ENCODE measurements at places on chromosomes 7 and 10.

- DNase-seq: no peak
Observed at GRCh38 chr10:19719284-19719683, 96.9 kb upstream of the PLXDC2 start.

DNA sequence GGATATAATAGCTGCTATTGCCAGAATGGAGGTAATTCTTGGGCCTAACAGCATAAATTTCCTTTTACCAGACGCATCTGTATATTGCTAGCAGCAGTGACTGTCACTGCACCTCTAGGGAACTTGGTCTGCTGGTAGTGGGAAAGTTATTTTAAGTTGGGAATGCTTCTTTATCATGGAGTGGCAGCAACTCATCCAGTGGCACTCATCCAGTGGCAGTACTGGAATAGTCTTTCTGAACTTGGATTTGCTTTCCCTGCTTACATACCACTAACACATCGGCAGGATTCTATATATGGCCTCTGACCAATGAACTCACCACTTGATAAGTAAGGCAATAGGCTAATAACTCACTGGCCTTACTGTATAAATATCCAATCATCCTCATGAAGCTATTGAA, 22.0 kb upstream of the ICA1 start:
- DNase-seq: no peak

DNA sequence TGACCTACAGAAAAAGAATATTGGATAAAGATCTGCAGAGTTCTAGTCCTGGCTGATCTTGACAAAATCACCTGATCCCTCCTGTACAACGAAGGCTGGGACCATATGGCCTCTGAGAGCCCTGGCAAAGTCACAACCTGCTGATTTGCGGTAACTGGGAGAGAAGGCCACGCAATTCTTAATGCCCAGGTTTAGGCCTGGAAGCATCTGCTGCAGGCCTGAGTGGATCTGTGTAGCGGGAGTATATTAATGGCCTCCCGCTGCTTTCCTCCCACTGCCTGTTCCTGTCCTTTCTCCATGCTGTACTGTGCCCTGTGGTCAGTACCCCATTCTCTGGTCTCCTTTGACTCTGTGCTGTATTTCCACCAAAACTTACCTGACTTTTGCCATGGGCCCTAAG, 24.2 kb downstream of the AKR1B1 start:
- DNase-seq: no peak

DNA sequence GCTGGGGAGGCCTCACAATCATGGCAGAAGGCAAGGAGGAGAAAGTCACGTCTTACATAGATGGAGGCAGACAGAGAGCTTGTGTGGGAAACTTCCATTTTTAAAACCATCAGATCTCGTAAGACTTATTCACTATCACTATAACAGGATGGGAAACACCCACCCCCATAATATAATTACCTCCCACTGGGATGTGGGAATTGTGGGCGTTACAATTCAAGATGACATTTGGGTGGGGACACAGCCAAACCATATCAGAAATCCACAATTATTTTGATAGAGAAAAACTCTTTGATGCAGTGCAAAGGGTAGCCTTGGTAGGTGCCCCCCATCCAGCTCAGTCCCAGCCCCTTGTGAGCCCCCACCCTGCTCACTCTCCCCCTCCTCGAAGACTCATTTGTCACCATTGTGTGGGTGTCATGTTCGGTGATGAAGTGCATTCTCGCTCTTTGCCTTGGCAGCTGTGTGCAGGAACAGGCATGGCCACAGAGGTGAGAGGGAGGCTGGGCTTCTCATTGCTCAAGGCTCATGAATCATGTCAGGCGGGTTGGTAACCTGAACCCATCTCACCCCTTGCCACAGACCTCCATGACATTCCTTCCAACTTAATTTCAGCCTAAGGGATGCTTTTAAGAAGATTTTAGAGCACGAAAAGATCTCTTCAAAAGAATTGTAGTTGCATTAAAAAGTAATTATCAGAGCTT, 75.9 kb downstream of the BUB3 start:
- no peak for DNase-seq

DNA sequence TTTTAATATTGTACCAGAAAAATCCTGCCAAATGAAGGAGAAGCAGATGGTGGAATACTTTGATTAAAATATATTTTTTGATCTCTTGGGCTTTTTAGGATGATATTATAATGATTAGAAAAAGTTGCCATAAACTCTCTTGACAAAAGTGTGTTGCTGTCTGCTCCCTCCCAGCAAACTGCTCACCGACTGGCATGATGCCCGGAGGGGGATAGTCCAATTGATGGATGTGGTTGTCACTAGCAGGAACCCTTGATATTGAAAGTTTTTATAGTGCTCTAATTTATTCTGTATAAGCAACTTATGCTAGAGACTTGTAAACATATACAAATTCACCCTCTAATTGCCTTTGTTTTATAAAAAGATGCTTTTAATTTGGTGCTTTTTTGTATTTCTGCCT, 114.0 kb downstream of the DNAH11 start:
- no peak for DNase-seq

GRCh38 chr7:66768865-66769832, 28.6 kb downstream of the RABGEF1 start:
- DNase-seq: no peak

DNA sequence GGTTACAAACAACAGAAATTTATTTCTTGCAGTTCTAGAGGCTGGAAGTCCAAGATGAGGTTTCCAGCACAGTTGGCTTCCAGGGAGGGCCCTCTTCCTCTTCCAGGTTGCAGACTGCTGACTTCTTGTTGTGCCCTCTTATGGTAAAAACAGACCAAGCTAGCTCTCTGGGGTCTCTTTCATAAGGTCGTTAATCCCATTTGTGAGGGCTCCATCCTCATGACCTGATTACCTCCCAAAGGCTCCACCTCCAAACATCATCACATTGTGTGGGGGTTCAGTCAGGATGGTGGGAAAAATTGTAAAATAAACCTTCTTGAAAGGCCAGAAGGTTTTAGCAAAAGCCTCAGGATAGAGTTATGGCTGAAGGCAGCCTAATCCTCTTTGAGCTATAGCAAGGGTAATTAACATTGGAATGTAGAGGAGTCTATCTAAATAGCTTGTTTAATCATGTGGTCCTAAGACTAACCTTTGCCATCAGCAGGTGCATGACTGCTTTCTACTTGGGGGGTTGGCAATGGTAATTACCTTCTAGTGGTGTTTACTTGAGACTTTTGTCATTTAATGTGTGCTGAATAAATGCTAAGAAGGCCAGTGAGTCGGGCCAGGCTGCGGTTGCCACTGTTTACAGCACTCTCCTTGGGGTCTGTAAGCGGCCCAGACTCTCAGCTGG, 80.8 kb downstream of the PPP1R17 start:
- DNase-seq: no peak

GRCh38 chr7:137731436-137731835, 115.3 kb downstream of the DGKI start:
- no peak for DNase-seq

GRCh38 chr7:47631711-47632110, 49.8 kb upstream of the TNS3 start:
- no peak for DNase-seq

- DNase-seq: no peak
Observed at GRCh38 chr10:106708506-106708905, 456.0 kb downstream of the SORCS1 start.

DNA sequence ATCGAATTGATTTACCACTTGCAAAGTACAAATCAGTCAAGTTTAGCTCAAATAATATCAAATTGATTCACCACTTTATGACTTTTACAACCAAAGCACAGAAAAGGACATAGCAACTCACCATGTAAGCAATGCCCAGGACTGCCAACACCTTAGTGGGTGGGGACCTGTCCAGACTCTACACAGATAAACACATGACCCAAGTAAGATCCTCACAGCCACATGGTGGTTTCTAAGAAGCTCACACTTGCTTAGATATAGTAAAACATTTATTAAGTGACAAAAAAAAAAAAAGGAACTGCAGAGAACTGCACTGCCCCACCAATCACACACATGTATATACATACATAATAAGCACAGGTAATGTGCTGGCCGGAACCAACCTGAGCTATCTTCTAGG, 116.2 kb downstream of the SLC25A13 start:
- DNase-seq: no peak

DNA sequence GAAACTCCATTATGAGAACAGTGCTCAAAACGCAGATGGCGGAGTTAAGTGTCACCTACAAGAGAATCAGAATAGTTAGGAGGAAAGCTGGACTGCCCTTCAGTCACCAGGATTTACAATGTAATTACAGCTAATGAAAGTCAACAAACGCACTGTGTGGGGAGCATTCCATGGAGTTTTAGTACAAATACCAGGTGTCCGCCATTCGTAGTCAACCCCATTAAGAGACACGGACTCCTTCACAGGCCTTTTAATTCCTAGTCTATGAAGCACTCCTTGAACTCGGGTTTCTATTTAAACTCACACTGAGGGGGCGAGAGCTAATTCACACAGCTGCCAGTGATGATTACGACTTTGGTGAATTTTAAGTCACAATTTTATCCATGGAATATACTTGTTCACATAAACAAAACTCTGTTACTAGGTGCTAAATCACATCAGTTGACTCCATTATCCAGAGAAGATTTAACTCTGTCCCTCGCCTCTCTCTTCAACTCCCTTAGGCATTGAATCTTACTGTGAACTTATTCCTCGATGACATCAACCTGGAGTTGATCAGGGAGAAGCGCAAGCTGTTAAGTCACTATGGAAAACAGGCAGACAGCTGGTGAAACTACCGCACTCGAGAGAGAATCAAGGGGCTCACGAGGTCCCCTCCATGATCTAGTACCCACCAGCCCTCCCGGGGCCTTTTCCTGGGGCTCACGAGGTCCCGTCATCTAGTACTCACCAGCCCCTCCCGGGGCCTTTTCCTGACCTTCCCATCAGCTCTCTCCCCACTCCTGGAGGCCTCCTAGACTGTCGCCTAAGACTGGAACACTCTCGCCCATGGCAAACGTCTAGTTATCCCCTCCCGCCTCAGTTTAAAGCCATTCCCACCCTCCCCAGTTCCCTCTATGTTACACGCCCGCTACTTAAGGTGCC, 1.5 kb downstream of the ZFAND2A start:
- DNase-seq: no peak

DNA sequence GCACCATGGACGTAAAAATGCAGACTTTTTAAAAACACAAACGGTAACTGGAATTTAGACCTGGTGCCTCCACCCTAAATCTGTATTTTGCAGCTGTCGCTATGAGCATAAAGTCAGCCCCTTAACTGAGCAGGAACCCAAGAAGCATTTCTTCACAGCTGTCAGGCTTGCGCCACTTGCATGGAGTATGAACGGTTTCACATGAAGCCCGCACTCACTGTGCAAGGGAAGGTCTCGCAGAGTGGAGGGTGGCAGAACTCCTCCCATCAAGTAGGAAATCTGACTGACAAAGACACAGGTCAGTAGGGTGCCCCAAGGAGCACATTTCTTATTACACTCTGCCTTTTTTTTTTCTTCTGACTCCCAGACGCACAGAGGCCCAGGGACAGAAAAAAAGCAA, 58.5 kb downstream of the ELMO1 start:
- no peak for DNase-seq

DNA sequence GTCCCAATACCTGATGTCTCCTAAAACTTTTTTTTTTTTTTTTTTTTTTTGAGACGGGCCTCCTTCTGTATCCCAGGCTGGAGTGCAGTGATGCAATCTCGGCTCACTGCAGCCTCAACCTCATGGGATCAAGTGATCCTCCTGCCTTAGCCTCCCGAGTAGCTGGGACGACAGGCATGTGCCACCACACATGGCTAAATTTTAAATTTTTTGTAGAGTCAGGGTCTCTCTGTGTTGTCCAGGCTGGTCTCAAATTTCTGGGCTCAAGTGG, 28.4 kb downstream of the GTF2IRD1 start:
- DNase-seq: no peak

DNA sequence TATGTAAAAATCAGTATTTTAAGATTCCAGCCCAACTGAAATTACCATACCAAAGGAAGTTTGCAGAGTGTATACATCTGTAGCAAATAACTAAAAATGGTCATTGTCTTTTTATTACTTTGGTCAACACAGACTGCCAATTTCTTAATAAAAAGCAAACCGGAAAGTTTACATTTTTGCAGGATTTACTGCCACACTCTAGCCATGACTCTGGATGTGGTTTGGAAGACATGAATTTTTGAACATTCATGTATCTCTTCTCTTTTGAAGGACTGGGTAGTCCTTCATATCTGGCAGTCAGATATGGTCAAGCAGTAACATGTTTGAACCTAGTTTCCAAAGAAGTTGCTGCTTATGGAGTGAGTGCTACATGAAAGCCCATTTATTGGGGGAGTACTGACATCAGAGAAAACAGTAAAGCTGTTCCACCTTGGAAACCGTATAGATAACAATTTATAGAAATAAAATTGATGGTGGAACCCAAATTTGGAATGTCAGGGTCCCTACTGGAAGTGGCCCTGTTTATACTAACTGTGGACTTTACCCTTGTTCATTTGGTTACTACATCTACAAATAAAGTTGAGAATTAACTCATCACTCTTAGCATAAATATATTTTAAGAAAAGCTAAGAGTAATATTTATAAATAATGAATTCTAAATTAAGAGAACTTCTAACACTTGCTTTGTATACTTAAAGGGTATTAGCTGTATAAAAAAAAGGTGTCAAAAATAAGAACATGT, 84.6 kb downstream of the ZMYND11 start:
- no peak for DNase-seq

DNA sequence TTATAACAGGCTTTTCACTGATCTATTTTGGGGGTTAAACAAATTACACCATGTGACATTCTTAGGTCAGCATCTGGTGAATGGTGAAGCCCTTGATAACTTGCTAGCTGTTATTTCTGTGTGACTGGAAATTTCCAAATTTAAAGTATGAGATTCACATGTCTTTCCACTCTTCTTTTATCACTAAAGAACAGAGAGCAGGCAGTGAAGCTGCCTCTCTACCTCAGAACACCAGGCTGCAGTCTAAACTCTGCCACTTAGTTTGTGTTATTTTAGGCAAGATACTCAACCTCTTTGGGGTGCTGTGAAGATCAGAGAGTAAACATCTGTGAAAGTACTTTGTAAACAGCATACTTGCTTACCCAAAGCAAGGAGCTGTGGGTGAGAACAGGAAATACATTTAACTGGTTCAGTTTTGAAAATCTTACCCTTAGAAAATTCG, 15.5 kb upstream of the SP4 start:
- no peak for DNase-seq

GRCh38 chr10:60513281-60513680, 123.6 kb upstream of the ANK3 start:
- no peak for DNase-seq

DNA sequence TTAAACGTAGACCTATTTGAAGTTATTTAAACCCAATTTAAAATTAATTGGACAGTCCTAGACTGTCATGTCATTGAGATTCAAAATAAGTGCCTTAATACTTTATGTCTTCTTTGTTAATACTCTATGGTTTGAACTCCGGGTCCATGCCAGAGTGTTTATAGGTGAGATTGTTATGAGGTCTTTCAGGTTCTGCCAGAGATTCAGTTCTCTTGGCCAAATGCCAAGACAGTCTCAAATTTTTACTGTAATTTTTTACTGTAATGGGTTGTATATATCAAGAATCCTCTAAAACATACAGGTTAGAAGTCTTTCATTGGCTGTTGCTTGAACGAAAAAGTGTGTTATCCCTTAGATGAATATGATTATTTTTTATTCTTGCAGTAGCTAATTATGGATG, 3.9 kb downstream of the ADD3 start:
- no peak for DNase-seq

- no peak for DNase-seq
Observed at GRCh38 chr10:48498940-48499510, 105.8 kb downstream of the ARHGAP22 start.

GRCh38 chr7:90180649-90181048, 26.4 kb downstream of the STEAP1 start:
- no peak for DNase-seq

GRCh38 chr10:102777711-102778453, 34.1 kb downstream of the WBP1L start:
- no peak for DNase-seq

- no peak for DNase-seq
Observed at GRCh38 chr10:124474514-124475070, 13.0 kb downstream of the LHPP start.
